Right kidney (tissue), 9 donors: ENCODE measurements at places on chromosomes 13 and 19.

- no peak for DNase-seq
Observed at GRCh38 chr19:40006273-40006691, 9.4 kb downstream of the ZNF546 start.

DNA sequence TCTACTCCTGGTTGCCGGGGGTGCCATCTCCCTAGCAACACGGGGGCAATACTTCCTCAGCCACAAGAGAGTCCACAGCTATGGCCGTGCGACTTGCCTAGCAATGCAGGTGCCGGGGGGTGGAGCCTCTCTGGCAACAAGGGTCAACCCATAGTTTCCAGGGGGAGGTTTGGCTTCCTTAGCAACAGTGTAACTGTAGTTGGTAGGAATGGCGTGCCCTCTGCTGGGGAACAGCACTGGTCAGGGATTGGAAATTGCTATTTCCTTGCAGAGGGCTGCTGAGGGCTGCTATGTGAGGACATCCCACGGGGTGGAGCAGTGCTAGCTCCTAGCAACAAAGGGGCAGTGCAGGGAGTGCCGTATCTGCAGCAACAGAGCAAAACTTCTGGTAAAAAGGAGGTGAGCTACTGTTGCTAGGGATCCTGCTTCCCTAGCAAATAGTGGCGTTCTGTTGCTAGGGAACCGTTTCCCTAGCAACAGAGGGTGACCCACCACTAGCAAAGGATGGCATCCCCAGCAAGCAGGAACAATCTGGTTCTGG is 7.0 kb upstream of the TMC4 start:
- DNase-seq: peak; percentile 50

DNA sequence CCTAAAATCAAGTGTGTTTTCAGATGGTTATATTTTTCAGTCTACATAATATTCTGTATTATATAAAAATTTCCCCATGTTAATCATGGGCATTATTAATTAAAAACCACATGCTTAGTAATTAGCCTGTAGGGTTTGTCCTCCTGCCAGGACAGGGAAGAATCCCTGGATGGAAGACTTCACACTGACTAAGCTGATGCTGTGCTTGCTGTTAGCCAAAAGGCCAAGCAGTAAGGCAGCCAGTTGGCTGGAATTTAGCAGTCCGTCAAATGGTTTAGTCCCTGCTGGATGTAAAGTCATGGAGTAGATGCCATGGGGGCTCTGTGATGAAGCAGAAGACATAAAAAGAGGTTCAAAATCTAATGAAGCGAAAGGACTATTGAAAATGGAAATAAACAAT is 168.0 kb upstream of the OBI1 start:
- DNase-seq: no peak

- no peak for DNase-seq
Observed at GRCh38 chr13:110305001-110305400, 2.0 kb downstream of the COL4A1 start.

GRCh38 chr19:50949861-50950260 is 3.0 kb downstream of the KLK5 start:
- DNase-seq: no peak
